Uterus (tissue), 4 donors: ENCODE measurements at places on chromosomes 7 and 10. TPM values are rescaled to one million over a fixed set of nuclear protein-coding genes. Genes with fewer than 3 reads are reported as not detected.
A peak's percentile ranks its signal among the peaks of the same experiment; 100 is the strongest.

DNA sequence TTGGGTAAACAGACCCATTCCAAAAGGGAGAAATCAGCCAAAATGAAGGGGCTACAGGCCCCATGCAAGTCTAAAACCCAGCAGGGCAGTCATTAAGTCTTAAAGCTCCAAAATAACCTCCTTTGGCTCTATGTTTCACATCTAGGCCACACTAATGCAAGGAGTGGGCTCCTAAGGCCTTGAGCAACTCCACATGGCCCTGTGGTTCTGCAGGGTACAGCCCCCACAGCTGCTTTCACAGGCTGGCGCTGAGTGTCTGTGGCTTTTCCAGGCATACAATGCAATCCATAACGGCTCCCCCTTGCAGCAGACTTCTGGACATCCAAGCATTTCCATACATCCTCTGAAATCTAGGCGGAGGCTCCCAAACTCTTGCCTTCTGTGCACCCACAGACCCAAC is 9.0 kb downstream of the TMEM243 start:
- DNase-seq = no peak

DNA sequence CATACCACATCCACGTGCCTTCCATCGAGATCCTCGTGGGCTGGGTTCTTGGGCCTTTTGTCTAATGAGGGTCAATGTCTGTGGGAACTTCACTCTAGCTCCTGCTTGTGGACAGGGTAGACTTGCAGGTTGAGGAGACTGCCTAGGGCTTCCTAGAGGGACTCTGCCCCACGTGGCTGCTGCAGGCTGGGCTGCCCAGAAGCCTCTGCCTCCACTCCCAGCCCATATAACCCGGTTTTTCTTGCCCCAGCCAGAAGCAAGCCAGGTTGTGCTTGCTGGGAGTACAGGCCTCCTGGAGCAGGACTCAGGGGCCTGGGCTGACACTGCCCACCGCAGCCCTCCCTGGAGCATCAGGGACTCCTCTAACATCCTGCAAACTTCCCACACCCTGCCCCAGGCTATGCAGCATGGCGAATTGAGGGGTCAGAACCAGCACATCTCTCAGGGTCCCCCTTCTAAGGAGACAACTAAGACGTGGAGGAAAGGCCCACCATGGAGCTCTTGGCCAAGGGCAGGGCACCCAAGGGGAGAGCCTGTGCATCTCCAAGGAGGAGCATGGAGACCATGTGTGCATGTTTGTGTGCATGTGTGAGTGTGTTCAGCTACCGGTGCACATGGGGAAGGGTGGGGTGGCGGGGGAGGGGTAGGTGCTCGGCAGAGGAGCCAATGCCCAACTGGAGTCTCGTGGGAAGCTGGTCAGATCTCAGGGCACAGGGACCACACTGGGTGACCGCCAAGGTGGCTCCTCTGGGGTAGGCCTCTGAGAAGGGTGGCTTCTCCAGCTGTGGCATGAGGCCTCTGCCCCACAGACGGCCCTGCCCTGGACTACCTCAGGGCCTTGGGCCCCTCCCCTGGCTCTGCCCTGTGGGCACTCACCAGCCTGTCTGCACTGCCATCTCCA is 62.6 kb downstream of the RASGEF1A start:
- peak; percentile 13 for DNase-seq

DNA sequence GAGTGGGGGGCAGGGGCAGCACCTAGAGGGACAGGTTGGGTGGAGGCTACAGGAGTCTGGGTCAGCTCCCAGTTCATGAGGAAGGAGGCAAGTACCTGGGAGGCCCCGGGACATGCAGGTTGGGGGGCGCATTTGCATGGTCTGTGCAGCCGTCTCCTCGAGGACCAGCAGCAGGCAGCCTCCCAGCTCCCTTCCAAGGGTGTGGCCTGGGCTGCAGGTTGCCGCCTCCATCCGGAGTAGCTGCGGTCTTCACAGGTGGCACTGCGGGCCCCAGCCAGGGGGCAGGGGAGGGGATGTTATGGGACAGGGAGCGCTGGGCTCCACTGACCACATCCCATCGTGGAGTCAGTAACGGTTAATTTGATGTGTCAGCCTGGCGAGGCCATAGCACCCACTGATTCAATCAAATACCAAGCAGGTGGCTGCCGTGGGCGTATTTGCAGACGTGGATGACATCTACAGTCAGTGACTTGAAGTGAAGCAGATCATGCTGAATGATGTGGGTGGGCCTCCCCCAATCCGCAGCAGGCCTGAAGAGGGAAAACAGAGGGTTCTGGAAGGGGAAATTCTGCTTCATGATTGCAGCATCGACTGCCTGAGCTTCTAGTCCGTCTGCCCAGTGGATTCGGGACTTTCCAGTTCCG is 81.6 kb downstream of the PRKAG2 start:
- no peak for DNase-seq

- DNase-seq = no peak
These were observed 5.4 kb downstream of the RAB11FIP2 start for GRCh38 chr10:118041316-118041715.

DNA sequence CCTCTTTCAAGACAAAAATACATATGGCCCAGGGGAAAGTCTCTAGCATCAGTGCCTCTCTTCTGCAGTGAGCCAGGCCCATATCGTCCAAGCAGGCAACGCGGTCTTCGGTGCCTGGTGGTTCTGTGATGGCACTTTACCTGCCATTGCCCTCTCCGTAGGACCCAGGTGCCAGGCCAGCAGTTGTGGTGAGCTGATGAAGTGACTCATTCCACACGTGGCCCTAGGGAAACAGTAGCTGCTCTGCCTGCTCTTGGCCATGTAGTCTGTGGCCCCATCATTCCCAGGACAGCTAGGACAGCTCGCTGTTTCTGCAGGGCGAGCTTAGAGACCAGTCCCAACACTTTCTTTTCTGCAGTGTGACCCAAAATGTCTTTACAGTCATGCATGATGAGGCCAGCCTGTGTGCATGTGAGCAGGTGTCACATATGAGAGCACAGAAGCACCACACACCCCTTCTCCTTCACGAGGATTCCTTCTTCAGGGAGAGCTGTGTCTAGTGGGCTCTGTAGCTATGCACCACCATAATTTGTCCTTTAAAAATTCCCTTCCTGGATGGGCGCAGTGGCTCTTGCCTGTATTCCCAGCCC is 39.0 kb downstream of the SVIL start:
- no peak for DNase-seq

GRCh38 chr7:38746438-38746837 is 115.3 kb upstream of the AMPH start:
- DNase-seq = no peak

DNA sequence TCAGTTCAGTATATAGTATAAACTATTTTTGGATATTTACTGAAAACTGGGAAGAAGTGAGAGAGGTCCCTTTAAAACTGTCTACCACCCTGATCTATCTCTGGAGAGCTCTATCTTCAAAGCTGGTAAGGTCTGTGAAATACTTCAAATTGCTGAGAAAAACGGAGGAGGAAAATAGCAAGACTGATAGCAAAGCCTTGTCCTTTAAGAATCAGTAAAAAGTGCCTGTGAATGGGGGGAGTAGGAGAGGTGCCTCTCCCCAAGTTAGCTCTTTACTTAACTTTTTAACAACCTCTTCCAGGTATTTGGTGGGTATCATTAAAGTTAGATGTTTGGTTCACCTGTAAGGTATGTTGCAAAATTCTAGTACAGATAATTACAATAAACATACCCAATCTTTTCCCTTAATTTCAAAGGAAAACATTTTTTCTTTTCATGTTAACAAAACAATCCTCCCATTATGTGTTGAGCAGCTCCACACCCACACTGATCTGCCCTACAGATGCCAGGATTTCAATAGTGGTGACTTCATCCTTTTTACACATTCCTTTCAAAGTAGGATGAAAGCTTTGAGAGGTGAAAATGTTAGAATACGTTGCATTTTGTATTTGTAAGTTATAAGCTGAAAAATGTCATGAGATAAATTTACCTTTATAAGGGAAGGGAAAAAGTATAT is 149.2 kb downstream of the CRPPA start:
- no peak for DNase-seq

DNA sequence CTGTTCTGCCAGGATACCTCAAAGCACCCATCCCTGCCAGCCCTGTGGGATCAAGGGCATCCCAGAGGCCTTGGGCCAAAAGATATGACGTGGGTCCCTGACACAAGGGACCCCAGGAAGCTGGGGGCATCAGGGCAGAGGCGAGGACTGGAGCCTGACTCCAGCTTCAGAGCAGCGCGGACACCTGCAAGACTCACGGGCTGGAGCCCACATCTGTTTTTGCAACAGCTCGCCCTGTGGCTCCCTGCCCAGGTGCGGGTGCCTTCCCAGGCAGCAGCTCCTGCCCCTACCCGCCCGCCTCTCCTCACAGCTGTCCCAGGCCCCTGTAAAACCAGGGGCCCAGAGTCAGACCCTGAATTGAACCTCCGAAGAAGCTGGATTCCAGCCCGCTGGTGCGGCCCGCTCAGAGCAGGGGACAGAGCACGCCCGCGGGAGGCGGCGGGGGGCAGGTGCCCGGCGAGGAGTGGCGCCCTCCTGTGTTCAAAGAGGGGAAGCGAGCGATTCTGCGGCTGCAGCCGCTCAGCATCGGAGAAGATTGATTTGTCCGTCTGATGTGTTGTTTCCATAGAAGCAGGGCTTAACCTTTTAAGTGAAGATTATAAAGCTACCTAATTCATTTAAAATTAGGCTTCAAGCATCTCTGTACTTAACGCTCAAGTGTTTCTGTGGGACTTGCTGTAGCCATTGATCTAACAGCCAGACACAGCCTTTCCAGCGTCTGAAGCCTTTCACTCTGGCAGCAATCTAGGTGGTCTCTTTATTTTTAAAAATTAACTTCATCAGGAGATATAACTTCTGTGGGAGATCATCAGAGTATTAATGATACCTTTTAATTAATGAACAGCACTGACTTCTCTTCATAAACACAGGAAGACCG is 88.4 kb downstream of the BEND7 start:
- DNase-seq = no peak

- no peak for DNase-seq
These were observed 171.7 kb downstream of the CUX1 start for GRCh38 chr7:101989101-101989500.

DNA sequence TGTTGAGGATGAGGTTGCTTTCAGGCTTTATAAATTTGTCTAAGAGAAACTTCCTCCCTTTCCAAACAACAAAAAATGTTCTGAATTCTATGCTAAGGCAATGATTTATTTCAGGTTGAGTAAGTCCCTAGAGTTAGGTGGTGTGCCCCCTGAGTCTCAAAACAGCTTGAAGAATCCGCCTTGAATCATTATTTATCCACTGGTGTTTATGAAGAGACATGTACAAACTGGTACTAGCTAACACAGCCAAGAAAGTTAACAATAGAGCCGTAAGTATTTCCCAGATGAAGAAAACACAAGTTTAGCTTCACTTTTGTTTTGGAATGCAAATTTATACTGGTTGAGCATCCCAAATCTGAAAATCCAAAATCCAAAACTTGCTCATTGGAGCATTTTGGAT is 66.2 kb upstream of the SRPK2 start:
- DNase-seq = no peak

DNA sequence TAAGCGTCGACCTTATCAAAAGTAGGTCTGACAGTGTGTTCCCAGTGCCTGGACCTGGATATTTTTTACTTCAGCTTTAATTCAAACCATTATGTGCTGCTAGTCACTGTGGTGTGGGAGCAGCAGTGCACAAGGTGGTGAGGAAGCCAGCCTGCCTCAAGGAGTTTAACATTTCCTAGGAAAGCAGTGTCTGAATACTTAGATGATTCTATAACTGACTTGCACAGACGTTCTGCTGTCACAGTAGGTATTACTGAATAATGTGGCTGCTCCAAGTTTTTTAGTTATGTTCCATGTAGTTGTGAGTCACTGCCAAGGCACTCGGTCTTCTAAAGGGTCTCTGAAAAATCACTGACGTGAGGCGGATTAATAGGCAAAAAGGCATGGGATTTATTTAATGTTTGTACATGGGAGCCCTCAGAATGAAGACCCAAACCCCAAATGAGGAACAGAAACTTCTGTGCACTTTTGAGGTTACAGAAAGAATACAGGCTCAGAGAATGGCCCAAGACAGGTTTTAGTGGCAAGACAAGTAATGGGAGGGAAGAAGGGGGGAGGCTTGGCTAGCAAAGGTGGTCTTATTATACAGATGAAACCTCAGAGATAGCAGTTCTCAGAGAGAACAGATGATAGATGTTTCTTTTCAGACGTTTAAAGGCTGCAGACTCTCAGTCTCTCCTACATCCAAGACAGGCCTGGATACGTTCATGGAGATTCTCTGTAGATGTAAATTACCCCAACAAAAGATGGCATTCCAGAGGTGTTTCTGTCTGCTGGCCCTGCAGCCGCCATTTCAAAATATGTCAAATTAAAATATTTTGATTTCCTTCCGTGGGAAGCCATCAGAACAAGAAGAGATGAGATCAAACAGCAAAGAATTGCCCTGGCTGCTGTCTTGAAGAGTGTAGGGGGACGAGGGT is 209.3 kb downstream of the SDK1 start:
- DNase-seq = no peak

DNA sequence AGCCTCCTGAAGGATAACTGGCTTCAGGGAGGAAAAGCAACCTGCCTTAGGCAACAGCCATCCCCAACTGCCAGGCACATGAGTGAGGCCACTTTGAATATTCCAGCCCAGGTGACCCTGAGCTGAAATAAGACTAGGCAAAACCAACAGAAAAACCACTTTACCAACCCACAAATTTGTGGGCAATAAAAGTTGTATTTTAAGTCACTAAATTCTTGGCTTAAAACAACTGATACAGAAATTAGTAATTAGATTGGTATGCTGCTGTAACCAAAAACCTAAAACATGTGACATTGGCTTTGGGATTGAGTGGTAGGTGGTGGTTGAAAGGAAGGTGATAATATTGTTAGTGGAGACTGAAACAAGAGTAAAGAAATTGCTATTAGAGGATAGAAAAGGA is 39.9 kb downstream of the ABCB4 start:
- DNase-seq = no peak

DNA sequence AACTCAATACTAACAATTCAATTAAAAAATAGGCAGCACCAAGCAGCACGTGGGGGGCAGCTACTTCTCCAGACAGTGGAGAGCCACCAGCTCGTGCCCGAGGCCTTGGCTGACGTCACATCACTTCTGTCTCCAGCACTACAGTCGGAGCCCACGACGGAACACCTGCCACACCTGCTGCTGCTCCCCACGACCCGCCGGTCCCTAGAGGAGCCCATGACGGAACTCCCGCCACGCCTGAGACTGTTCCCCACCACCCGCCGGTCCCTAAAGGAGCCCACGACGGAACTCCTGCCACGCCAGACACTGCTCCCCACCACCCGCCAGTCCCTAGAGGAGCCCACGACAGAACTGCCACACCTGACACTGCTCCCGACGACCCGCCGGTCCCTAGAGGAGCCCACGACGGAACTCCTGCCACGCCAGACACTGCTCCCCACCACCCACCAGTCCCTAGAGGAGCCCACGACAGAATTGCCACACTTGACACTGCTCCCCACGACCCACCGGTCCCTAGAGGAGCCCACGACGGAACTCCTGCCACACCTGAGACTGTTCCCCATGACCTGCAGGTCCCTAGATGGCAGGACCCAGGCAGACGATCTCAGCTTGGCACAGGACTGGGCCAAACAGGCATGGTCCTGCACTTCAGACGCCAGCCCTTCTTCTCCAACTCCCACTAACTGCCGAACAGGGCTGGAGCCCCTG is 258.0 kb downstream of the ELFN1 start:
- DNase-seq = no peak

- DNase-seq = no peak
These were observed 82.4 kb downstream of the SRPK2 start for GRCh38 chr7:105306298-105306748.

PRPS1L1 gene
- not detected for total RNA-seq

SLC25A40 gene
- 3.2 TPM for total RNA-seq

CPVL gene
- total RNA-seq = 21.1 TPM

HMX2 gene
- not detected for total RNA-seq

ELOVL3 gene
- not detected for total RNA-seq

PON1 gene
- not detected for total RNA-seq

MKX gene
- 5.1 TPM for total RNA-seq
